ENCODE measurements at places on chromosomes 11 and 22.

DNA sequence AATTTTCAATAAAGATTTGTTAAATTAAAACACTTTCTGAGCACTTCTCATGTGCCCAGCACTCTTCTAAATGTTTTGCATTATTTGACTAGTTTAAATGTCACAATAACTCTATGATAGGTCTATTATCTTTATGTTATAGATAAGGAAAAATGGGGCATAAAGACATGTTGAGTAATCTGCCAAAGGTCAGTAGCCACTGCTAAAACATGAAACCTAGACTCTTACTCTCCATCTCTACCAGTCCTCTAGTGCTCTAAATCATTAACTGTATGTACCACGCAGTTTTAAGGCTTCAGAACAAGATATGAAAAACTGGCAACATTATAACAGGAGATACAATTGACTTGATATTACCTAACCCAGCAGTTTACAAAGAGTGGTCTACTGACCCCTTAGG, 6.9 kb downstream of the RAB6A start:
- peaks cover 3% of the 10 kb centered on the region for H3K27me3 ChIP-seq
- no peaks in the 10 kb centered on the region for H3K36me3 ChIP-seq
- peaks cover 7% of the 10 kb centered on the region for H3K4me1 ChIP-seq
- DNase-seq = no peak
- H3K27ac ChIP-seq = no peak overlapping the region
- H3K4me3 ChIP-seq = no peak overlapping the region

- no peak for DNase-seq
- no peaks in the 10 kb centered on the region for H3K36me3 ChIP-seq
- no peak overlapping the region for H3K4me3 ChIP-seq
- H3K27ac ChIP-seq = no peak overlapping the region
These were observed 52.2 kb downstream of the GAB2 start for GRCh38 chr11:78365381-78365792.

DNA sequence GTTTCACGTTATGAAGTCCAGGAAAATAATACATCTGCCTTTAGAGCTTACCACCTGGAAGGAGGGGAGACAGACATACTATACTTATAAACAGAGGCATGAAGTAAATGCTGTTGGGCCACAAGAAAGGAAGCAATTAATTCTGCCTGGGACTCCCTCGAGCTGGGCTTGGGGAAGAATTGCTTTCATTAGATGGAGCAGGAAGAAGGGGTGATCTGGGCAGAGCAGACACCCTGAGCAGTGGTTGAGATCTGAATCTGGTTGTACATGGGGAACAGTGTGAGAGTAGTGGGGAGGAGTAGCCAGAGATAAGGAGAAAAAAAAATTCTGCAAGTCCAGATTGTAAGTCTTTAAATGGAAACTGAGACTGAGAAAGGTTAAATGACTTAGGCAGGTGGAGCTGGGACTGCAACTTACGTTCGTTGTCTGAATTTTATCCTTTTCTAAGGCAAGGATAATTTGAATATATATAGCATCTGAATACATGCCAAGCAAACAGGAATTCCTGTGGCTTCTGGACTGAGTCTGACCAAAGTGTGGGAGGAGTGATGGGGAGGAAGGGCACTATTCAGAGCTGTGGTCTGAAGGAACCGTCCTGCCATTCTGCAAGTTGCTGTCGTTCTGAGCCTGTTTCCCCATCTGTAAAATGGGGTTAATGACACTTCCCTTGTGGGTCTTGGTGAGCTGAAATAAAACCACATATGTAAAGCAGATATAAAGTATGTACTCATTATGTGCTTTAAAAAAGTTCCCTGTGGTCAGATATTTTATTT, 7.9 kb downstream of the NCAM1 start:
- peaks cover 39% of the 10 kb centered on the region for H3K4me1 ChIP-seq
- H3K27ac ChIP-seq = peak overlapping the region; percentile 41
- no peaks in the 10 kb centered on the region for H3K27me3 ChIP-seq
- no peaks in the 10 kb centered on the region for H3K36me3 ChIP-seq
- H3K4me3 ChIP-seq = peak overlapping the region; percentile 50

- no peaks in the 10 kb centered on the region for H3K27me3 ChIP-seq
- peaks cover 4% of the 10 kb centered on the region for H3K36me3 ChIP-seq
- H3K4me1 ChIP-seq = no peaks in the 10 kb centered on the region
- DNase-seq = no peak
- no peak overlapping the region for H3K27ac ChIP-seq
These were observed 76.7 kb upstream of the BLID start for GRCh38 chr11:122192634-122193255.

- H3K27me3 ChIP-seq = peaks cover 4% of the 10 kb centered on the region
- no peak overlapping the region for H3K27ac ChIP-seq
- H3K36me3 ChIP-seq = peaks cover 27% of the 10 kb centered on the region
- DNase-seq = no peak
These were observed 40.8 kb downstream of the APOL1 start for GRCh38 chr22:36293606-36294292.

DNA sequence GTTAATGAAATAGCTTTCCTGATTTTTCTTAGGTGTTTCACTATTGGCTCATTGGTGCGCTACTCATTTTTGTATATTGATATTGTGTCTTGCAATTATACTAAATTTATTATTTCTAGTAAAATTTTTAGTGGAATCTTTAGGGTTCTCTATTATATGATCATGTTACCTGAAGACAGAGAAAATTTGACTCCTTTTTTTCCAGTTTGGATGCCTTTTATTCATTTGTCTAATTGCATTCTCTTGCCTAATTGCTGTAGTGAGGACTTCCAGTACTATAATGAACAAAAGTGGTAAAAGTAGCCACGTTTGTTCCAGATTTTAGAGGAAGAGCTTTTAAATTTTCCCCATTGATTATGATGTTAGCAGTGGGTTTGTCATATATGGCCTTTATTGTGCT, 114.0 kb upstream of the SERPIND1 start:
- H3K27ac ChIP-seq = no peak overlapping the region
- no peak for DNase-seq
- no peak overlapping the region for H3K4me3 ChIP-seq
- H3K27me3 ChIP-seq = peaks cover 4% of the 10 kb centered on the region
- H3K4me1 ChIP-seq = no peaks in the 10 kb centered on the region

DNA sequence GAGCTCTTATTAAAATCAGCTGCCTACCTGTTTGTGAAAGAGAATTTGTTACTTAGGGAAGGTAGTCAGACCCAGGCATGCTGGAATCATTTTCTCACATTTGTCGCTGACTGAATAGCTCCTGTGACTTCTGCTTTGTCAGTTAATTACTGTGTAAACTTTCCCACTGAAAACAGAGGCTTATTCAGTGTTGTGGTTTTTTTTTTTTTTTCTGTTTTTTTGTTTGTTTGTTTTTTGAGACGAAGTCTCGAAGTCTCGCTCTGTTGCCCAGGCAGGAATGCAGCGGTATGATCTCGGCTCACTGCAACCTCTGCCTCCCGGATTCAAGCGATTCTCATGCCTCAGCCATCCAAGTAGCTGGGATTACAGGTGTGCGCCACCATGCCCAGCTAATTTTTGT, 5.6 kb upstream of the LDLRAD3 start:
- no peak overlapping the region for H3K4me3 ChIP-seq
- H3K36me3 ChIP-seq = no peaks in the 10 kb centered on the region
- H3K27ac ChIP-seq = no peak overlapping the region
- no peaks in the 10 kb centered on the region for H3K4me1 ChIP-seq
- no peaks in the 10 kb centered on the region for H3K27me3 ChIP-seq

- DNase-seq = no peak
- no peak overlapping the region for H3K4me3 ChIP-seq
- no peak overlapping the region for H3K27ac ChIP-seq
- peaks cover 1% of the 10 kb centered on the region for H3K4me1 ChIP-seq
These were observed 5.5 kb downstream of the PRSS23 start for GRCh38 chr11:86805873-86806310.

- H3K4me3 ChIP-seq = no peak overlapping the region
- no peak for DNase-seq
- H3K27ac ChIP-seq = no peak overlapping the region
- no peaks in the 10 kb centered on the region for H3K4me1 ChIP-seq
These were observed 56.7 kb upstream of the RAB38 start for GRCh38 chr11:88231894-88232482.

All from glutamatergic neuron (in vitro differentiated cells).